ENCODE measurements at places on chromosomes 7 and 10. TPM values are rescaled to one million over a fixed set of nuclear protein-coding genes. Genes with fewer than 3 reads are reported as not detected.

The RALA gene
- total RNA-seq, result 28.4 TPM

The SDK1 gene
- total RNA-seq, result 12.8 TPM

The DDC gene
- not detected for total RNA-seq

The DENND2A gene
- 38.0 TPM for total RNA-seq

The TEX36 gene
- total RNA-seq, result not detected

The IDI2 gene
- total RNA-seq, result not detected

GRCh38 chr10:6461961-6462360 lies 118.1 kb downstream of the PRKCQ start:
- peaks cover 11% of the 10 kb centered on the region for H3K36me3 ChIP-seq
- no peak overlapping the region for H3K4me3 ChIP-seq
- no peak overlapping the region for H3K27ac ChIP-seq
- H3K4me1 ChIP-seq, result peaks cover 2% of the 10 kb centered on the region
- DNase-seq, result no peak
- H3K27me3 ChIP-seq, result peaks cover 3% of the 10 kb centered on the region

- peaks cover 13% of the 10 kb centered on the region for H3K36me3 ChIP-seq
- H3K27me3 ChIP-seq, result no peaks in the 10 kb centered on the region
- no peak overlapping the region for H3K27ac ChIP-seq
- H3K4me3 ChIP-seq, result no peak overlapping the region
- no peak for DNase-seq
These were observed 56.5 kb downstream of the PLXDC2 start for GRCh38 chr10:19872504-19873271.

DNA sequence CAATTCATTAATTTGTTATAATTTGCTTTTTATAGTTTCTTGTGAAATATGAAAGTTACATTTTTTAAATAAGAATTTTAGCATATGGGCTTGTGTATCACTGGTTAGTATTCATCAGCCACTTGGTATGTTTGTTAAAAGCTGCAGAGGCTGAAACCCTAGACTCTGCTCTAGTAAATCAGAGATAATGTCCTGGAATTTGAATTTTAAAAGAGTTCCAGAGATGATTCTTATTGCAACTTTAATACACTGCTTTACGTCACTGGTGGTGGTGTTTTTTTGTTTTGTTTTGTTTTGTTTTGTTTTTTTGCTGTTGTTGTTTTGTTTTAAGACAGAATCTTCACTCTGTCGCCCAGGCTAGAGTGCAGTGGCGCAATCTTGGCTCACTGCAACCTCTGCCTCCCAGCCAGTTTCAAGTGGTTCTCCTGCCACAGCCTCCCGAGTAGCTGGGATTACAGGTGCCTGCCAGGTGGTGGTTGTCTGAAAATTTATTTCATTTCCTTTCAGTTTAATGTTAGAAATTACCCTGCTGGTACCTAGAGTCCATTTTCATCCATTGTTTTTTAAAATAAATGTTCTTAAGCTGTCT lies 43.8 kb downstream of the PTPN12 start:
- H3K27me3 ChIP-seq, result no peaks in the 10 kb centered on the region
- no peaks in the 10 kb centered on the region for H3K4me1 ChIP-seq
- H3K27ac ChIP-seq, result no peak overlapping the region
- DNase-seq, result no peak

- H3K4me1 ChIP-seq, result no peaks in the 10 kb centered on the region
- H3K27ac ChIP-seq, result no peak overlapping the region
- H3K36me3 ChIP-seq, result no peaks in the 10 kb centered on the region
- H3K27me3 ChIP-seq, result no peaks in the 10 kb centered on the region
- H3K4me3 ChIP-seq, result no peak overlapping the region
These were observed 12.3 kb downstream of the HYCC1 start for GRCh38 chr7:23001610-23002009.

DNA sequence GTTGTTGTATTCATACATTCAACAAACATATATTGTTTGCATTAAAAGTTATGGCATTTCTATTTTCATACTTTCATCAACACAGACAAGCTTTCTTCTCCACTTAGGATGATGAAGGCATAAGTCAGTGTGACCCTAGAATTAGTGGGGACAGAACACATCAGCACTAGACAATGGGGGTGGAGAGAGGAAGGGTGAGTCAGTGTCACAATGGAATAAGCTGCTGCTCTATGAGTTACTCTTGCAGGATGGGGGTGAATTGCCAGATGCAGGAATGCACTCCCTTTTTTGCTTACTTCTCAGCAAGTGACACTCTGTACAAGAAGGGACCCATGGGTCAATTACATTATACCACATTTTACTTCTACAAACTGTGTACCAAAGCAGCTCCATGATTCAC lies 74.0 kb downstream of the DGKI start:
- no peak overlapping the region for H3K4me3 ChIP-seq
- DNase-seq, result no peak
- no peaks in the 10 kb centered on the region for H3K27me3 ChIP-seq
- H3K27ac ChIP-seq, result no peak overlapping the region

GRCh38 chr10:19946245-19946644 lies 130.0 kb downstream of the PLXDC2 start:
- no peaks in the 10 kb centered on the region for H3K27me3 ChIP-seq
- H3K4me3 ChIP-seq, result no peak overlapping the region
- no peak overlapping the region for H3K27ac ChIP-seq
- peaks cover 15% of the 10 kb centered on the region for H3K4me1 ChIP-seq

- H3K36me3 ChIP-seq, result peaks cover 2% of the 10 kb centered on the region
- peaks cover 33% of the 10 kb centered on the region for H3K4me1 ChIP-seq
- peak; percentile 69 for DNase-seq
These were observed 27.5 kb downstream of the PVRIG start for GRCh38 chr7:100247152-100247757.

DNA sequence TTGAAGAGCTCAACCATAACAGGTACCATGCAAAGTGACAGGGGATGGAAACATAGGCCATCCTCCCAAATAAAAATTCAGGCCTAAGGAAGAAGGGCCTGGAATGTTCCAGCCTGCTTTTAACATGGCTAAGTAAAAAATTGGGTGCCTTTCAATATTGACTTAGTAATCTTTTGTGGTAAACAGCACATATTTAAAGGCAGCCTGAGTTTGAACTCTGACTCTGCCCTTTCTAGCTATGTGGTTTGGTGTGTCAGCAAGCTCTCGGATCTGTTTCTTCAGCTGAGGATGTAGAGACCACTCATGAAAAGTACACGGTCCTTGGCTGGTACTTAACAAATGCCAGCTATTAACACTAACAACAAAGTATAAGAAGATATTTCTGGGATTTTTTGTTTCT lies 191.8 kb upstream of the CDCA7L start:
- no peaks in the 10 kb centered on the region for H3K27me3 ChIP-seq
- H3K4me3 ChIP-seq, result no peak overlapping the region
- H3K36me3 ChIP-seq, result peaks cover 2% of the 10 kb centered on the region
- no peak for DNase-seq

GRCh38 chr10:35194906-35195305 lies 68.3 kb downstream of the CREM start:
- H3K27ac ChIP-seq, result peak overlapping the region; percentile 99
- no peak for DNase-seq
- H3K36me3 ChIP-seq, result peaks cover 11% of the 10 kb centered on the region
- no peaks in the 10 kb centered on the region for H3K27me3 ChIP-seq
- peaks cover 22% of the 10 kb centered on the region for H3K4me1 ChIP-seq
- peak overlapping the region; percentile 75 for H3K4me3 ChIP-seq

- peaks cover 3% of the 10 kb centered on the region for H3K4me1 ChIP-seq
- H3K27ac ChIP-seq, result no peak overlapping the region
- H3K27me3 ChIP-seq, result no peaks in the 10 kb centered on the region
- H3K36me3 ChIP-seq, result no peaks in the 10 kb centered on the region
- DNase-seq, result no peak
- H3K4me3 ChIP-seq, result no peak overlapping the region
These were observed 26.6 kb upstream of the KAT6B start for GRCh38 chr10:74799721-74800221.

- no peaks in the 10 kb centered on the region for H3K27me3 ChIP-seq
- no peaks in the 10 kb centered on the region for H3K36me3 ChIP-seq
- no peak overlapping the region for H3K27ac ChIP-seq
- H3K4me3 ChIP-seq, result no peak overlapping the region
- H3K4me1 ChIP-seq, result peaks cover 14% of the 10 kb centered on the region
- DNase-seq, result no peak
These were observed 72.1 kb downstream of the USP6NL start for GRCh38 chr10:11539191-11539868.

- peak overlapping the region; percentile 93 for H3K27ac ChIP-seq
- DNase-seq, result peak; percentile 57
- peak overlapping the region; percentile 85 for H3K4me3 ChIP-seq
- H3K4me1 ChIP-seq, result peaks cover 35% of the 10 kb centered on the region
- H3K36me3 ChIP-seq, result peaks cover 3% of the 10 kb centered on the region
- H3K27me3 ChIP-seq, result no peaks in the 10 kb centered on the region
These were observed 841 bp downstream of the GLUD1 start for GRCh38 chr10:87093632-87094372.

DNA sequence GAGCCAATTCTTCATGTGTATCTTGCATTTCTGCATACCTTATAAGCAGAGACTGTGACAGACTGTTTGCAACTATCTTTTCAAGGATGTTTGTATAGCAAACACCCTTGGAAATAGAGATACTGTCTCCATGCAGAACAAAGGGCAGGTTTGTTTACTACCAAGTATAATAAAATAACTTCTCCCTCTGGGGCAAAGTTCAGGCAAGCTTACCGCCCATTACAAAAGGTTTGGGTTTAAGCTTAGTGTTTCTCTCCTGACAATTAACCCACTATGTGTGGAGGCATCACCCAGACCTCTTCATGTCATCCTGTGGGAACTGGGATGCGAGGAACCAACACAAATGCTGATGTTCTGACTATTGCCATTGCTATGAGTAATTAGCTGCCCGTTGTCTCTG lies 479.1 kb upstream of the ZMIZ1 start:
- H3K4me3 ChIP-seq, result no peak overlapping the region
- no peaks in the 10 kb centered on the region for H3K36me3 ChIP-seq

DNA sequence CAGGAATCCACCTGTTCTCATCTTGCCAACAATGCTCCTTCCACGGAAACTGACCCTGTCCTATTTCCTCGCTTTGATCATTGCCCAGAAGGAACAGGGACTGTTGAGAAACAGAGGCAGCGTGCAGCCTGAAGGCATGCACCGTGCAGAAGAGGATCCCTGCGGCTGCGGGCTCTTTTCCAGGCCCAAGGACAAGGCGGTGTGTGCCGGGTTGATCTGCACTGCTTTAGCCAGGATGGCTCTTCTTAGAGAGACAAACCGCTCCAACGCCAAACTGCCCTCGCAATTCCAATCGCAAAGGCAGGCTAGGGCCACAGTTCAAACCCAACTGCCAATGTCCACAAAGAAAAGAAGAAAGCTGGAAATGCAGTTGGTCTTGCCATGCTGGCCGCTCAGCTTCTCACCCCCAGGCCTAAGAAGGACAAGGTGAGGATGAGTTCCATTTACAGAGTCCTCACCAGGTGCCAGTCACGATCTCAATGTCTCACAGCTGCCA lies 26.5 kb downstream of the BRI3 start:
- H3K27me3 ChIP-seq, result no peaks in the 10 kb centered on the region
- no peak overlapping the region for H3K4me3 ChIP-seq
- no peak overlapping the region for H3K27ac ChIP-seq

DNA sequence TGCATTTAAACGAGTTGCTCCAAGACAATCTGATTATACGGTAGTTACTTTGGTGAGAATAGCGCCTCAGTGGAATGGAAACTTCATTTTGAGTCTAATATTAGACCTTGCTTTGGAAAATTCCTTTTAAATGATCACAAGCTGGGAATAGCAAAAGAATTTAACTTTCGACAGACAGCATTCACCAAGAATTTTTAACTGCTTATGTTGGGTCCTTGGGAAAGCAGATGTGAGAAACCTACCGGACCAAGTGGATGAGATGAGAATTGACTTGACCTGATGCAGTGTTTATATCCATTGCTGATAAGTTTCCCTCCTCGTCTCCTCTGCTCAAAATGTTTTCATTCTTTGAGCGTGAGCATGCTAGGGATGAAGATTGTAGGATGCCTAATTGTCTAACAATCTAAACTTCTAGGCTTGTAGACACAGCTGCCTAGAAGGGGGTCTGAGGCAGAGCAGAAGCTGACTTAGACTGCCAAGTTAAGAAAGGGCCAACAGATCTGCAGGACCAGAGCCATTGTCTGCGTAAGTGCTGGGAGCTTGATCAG lies 126.9 kb downstream of the CNNM2 start:
- H3K4me3 ChIP-seq, result no peak overlapping the region
- no peak overlapping the region for H3K27ac ChIP-seq
- H3K27me3 ChIP-seq, result no peaks in the 10 kb centered on the region
- no peak for DNase-seq
- peaks cover 9% of the 10 kb centered on the region for H3K4me1 ChIP-seq
- no peaks in the 10 kb centered on the region for H3K36me3 ChIP-seq

DNA sequence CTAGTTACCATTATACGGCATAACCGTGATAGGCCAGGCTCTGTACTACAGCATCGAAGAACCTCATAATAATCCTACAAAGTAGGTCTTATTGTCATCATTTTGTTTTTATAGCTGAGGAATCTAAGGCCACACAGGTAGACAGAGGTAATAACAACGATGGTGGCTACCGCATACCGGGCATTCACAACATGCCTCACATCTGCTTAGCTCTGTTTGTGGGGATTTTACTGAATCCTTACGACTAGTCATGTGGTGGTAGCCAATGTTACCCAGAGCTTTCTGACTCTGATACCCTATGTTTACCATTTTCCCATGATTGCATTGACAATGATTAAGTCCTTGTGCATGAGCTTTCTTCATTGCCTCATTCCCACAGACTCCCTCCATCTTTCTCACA lies 269.4 kb downstream of the TCF7L2 start:
- H3K4me3 ChIP-seq, result no peak overlapping the region
- H3K27me3 ChIP-seq, result peaks cover 5% of the 10 kb centered on the region
- H3K4me1 ChIP-seq, result peaks cover 8% of the 10 kb centered on the region
- no peaks in the 10 kb centered on the region for H3K36me3 ChIP-seq

DNA sequence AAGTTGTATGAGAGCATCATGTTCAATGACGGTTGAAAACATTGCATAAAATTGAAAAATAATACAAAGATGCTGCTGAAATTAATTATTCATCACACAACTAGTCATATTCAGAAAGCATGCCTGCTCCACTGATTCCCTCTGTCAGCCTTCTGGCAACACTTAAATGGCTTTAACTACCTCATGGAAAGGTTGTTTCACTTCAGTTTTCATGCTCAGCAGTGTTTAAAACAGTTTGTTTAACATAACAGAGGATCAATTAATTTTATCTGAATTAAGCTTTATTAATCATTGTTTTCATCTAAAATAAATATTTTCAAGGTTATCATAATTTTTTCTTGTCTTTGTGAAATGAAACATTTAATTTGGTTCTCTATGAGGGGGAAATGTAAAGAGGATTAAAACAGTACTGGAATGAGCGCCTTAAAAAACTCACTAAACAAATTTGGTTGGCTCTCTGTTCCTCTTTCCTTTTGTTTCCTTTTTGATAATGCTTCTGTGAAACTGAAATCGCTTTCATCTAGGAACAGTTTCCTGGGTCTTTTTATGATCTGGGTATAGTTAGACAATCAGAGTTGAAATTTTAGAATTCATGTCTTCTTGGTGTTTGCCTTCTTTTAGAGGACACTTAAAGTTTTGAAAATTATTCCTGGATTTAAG lies 427.4 kb downstream of the SH2D4B start:
- H3K27ac ChIP-seq, result peak overlapping the region; percentile 33
- DNase-seq, result no peak
- H3K4me3 ChIP-seq, result no peak overlapping the region
- H3K36me3 ChIP-seq, result no peaks in the 10 kb centered on the region
- peaks cover 26% of the 10 kb centered on the region for H3K4me1 ChIP-seq
